Activated CD8-positive, alpha-beta T cell treated with anti-CD3 and anti-CD28 coated beads for 36 hours (primary cell): ENCODE measurements at places on chromosomes 2 and 18. TPM values are rescaled to one million over a fixed set of nuclear protein-coding genes. Genes with fewer than 3 reads are reported as not detected.

EFEMP1 gene
- total RNA-seq = not detected

FABP1 gene
- total RNA-seq = not detected

POTEC gene
- total RNA-seq = not detected

ZBTB7C gene
- total RNA-seq = not detected

ZNF892 gene
- total RNA-seq = 3.3 TPM
